ENCODE measurements at places on chromosomes 2 and 18.
A peak's percentile ranks its signal among the peaks of the same experiment; 100 is the strongest.

DNA sequence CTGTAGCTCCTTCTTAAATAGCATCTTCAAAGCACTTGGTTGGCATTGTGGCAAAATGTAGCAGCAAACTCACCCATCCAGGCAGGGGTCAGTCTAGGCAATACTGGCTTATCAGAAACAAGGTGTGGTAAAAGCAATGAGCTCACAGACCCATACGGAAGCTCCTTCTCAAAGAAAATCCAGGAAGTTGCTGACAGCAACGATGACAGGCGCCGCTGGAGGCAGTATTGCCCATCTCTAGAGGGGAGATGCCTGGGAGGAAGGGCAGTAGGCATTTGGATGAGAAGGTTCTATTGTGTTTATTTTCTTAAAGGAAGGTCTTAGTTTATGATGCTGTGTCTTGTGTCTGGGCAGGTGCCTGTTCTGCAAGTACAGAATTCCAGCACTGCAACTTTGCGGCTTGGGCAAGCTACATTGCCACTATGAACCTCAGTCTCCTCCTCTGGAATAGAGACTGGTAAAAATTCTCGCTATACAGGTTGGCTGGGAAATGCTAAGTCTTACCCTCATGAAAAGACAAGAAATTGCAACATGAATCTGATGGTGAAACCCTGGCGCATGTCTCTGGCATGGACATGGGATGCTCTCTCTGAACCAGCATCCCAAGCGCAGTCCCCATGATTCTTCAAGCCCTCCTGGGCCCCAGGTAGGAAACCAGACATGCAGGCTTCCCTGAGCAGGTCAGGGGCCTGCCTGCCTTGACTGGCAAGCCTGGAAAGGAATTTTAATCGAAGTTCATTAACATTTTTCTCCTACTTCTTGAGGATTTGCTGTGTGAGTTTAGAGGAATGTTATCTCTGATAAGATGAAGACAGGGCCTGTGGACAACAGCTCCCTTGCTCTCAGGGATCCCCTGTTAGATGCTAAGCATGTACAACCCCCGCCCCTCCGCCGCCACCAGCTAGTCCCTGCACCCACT is 156.0 kb downstream of the TFCP2L1 start:
- DNase-seq = peak; percentile 4

DNA sequence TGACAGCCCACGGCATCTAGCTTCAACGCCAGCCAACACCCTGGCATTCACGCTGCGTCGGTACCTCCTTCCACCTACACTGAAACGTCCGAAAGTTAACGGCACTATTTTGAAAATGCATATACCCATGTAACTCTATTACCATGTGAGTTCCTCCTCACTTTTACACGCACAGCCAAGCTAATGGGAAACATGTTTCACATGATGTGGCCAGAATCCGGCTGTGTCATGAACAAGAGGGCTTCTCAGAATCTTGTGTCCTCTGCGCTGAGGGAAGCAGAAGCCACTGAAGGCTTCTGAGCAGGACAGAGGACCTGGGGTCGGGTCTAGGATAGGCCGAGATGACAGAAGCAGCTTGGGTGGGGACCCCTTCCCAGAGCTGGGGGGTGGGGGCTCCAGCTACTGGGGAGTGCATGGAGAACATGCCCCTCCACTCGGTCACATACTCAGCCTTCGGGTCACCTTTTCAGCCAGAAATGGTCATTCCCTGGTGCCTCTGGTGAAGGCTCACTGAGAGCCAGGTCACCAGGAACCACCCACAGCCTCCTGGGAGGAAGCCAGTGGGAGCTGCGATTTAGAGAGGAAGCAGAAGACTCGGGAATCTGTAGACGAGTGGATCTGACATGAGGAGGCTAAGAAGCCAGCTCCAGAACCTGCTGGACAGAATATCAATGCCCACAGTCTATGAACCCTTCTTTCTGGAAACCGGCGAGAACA is 41.5 kb downstream of the HDAC4 start:
- no peak for DNase-seq

GRCh38 chr2:117973498-117974082 is 40.3 kb downstream of the CCDC93 start:
- no peak for DNase-seq

DNA sequence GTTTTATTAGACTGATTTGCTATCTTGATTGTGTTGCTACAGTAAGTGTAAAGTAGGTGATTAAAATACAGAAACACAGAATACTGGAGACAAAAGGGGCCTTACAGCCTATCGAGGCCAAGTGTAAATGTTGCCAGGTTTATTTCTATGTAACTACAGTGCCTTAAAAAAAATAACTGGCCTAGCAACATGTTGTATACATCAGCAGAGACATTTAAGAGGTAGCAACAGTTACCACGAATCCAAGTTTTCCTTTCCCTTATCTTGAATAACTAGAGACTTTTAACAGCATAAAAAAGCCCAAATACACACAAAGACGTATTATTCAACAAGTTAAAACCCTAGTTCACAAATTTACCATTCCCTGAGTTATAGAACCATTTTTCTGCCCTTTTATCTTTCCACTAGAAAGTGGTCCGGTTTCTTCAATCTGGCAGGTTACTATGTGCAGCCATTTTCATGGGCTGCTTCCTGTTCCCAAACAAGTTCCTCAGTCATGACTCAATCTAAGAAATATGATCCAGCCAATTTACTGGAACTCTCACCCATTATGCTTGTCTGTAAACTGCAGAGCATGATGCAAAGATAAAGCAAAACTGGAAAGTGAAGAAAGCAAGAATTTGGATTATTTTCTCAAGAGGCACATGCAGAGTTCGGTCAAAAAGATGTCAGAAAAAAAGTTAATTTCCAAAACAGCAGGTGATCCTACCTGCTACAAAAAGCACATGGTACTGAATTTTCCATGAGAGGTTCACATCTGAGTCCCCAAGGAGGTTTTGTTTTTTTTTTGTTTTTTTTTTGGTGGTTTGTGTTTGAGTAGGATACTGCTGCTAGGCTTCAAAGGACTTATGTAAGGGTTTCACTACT is 22.2 kb downstream of the NFE2L2 start:
- no peak for DNase-seq

- DNase-seq = no peak
These were observed 59.6 kb downstream of the TPGS2 start for GRCh38 chr18:36769172-36769571.

- DNase-seq = no peak
These were observed 785.8 kb downstream of the RNF144A start for GRCh38 chr2:7703048-7703447.

- DNase-seq = no peak
These were observed 545 bp upstream of the CDCA7 start for GRCh38 chr2:173354073-173354581.

- no peak for DNase-seq
These were observed 190.4 kb downstream of the BABAM2 start for GRCh38 chr2:28080911-28081310.

GRCh38 chr2:73406996-73407395 is 21.4 kb downstream of the ALMS1 start:
- no peak for DNase-seq

DNA sequence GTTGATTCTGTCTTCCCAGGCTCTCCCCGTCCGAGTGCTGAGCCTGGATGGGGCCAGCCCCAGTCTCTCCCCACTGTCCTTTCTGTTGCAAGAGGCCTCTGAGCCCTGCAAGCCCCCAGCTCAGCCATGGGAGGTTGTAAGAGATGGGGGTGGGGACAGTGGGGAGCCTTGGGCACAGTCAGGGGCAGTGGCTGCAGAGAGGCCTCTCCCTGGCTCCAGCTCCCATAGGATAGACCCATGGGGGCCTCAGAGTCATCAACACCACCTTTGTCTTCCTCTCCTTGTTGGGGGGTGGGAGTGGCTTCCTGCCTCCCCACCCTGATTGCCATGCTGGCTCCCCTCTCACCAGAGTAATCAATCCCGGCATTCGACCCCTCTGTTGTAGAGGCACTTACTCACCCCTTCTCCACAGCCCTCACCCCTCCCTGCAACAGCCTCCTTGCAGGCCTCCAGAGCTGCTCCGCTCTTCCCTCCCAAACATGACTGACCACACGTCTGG is 37.5 kb upstream of the NPAS2 start:
- DNase-seq = no peak

DNA sequence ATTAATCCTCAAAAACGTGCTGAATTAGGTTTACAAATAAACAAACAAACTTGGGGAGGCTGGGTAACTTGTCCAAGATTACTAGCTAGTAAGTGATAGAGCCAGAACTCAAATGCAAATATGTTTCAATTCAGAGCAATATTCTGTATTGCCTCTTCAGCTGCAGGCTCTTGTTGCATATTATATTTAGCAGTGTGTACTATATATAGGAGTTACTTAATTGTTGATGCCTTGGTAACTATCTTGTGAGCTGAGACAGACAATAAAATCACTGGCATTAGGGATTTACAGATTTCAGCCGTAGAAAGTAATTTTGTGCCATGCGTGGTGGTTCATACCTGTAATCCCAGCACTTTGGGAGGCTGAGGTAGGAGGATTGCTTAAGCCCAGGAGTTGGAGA is 10.2 kb upstream of the ANKRD12 start:
- DNase-seq = no peak

DNA sequence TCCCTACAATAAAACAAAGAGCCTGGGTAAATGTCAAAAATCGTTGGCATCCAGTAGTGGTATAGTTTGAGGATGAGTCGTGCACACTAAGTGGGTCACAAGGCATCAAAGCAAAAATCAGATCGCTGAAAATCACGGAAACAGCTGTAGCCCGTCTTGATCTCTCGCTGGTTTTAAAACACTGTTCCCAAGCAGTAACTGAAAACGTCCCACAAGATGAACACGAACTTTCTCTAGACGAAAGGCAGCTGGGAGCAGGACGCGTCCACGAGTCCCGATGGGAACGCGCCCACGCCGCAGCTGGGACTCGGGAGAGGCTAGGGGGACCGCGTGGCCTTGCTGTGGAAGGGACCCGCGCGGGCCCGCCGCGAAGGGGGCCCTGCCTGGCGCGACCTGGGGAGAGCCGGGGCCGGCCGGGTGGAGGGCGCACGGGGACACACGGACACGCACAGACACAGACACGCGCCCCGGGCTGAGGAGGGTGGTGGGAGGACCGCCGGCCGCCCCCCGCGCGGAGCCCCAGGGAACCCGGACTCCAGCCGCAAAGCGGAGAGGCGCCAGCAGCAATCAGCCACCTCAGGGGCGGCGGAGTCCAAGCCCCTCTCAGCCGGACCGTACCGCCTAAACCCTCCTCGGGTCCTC is 651 bp downstream of the STK17B start:
- no peak for DNase-seq

GRCh38 chr18:31983020-31983419 is 35.6 kb upstream of the RNF125 start:
- DNase-seq = no peak

- no peak for DNase-seq
These were observed 25.8 kb upstream of the TMEM182 start for GRCh38 chr2:102736110-102736409.

- DNase-seq = no peak
These were observed 76.2 kb upstream of the LRRTM1 start for GRCh38 chr2:80380736-80381135.

GRCh38 chr2:97716695-97717612 is 3.6 kb downstream of the ZAP70 start:
- DNase-seq = no peak

Measured in hematopoietic multipotent progenitor cell treated with erythropoietin and hydrocortisone succinate and interleukin-3 and kit ligand, for 15 days (in vitro differentiated cells).